Left lung (tissue), 14 donors: ENCODE measurements at places on chromosomes 1 and 21. TPM values are rescaled to one million over a fixed set of nuclear protein-coding genes. Genes with fewer than 3 reads are reported as not detected.

DNA sequence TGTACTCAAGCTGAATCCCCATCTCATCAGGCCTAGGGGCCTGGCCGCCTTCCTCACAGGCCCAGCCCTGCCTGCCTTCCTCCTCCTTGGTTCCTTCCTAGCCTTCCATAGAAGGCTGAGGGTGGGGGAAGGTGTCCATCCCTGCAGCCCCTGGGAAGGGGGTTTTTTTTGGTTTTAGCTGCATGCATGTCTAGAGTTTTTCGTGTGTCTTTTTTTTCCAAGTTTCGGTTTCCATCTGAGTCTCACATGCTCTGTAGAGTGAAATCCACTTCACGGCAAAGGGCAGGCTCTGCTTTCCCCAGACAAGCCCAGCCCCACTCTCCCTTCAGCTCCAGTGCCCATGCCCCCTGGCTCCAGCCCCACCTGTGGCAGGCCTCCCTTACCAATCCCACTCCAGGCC lies 32.1 kb downstream of the GRHL3 start:
- DNase-seq: no peak

Gene LEFTY2
- polyA plus RNA-seq: 1.9 TPM

Gene IGSF5
- polyA plus RNA-seq: 0.38 TPM

- DNase-seq: no peak
Measured at GRCh38 chr1:65330822-65331221, 21.5 kb downstream of the DNAJC6 start.

Gene C1orf210
- polyA plus RNA-seq: 9.8 TPM

DNA sequence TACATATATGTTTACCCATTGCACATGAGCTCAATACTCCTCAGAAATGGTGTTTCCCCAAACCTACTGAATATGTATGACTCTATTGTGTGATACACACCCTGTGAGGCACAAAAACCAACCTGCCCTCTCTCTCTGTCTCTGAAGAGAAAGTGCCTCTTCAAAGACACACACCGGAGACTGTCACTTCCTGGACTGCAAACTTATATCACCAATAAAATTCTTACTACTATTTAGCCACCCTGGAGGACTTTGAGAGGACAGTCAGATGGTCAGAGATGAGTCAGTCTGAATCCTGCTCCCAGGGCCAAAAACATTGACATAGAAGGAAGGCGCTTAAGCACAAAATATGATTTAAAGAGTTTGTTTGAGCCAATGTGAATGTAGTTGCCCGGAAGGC lies 110.4 kb downstream of the PPIAL4G start:
- no peak for DNase-seq
